ENCODE measurements at places on chromosomes 12 and 14.

DNA sequence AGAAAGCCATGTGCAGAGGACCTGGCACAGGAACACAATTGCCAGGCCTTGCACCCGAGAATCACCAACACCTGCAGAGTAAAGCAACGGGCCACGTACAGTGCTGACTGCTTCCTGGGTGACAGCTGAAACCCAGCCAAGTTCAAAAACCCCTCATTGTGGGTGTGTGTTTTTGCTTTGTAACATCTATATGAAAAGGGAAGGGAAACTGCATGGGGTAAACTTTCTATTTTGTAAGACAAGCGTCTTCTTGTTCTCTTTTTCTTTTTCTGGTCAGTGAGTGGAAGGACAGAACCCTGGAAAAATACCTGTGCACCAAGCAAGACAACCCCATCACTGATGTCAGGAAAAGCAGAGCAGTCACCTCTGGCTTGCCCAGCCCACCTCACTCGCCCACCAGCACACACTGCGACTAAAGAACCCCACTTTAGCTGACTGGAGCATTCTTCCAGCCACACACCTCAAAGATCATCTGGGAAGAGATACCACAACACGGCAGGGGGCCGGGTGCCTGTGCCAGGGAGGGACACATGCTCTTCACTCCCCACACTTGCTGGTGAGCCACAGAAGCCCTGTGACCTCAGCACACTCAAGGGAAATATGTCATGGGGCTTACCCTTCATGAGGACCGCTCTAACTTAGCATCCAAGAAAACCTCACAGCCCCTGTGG lies 172.3 kb downstream of the NDUFA12 start:
- peak; percentile 22 for DNase-seq

DNA sequence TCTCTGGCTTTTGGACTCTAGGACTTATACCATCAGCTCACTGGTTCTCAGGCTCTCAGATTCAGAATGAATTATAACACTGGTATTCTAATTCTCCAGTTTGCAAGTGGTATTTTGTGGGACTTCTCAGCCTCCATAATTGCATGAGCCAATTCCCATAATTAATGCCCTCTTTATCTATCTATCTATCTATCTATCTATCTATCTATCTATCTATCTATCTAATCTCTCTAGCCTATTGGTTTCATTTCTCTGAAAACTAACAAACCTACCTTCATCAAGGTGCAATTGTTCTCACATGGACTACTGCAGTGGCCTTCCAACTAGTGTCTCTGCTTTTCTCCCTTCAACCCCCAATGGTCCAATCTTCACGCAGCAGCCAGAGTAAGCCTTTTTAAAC lies 507.4 kb downstream of the ETNK1 start:
- DNase-seq = no peak

DNA sequence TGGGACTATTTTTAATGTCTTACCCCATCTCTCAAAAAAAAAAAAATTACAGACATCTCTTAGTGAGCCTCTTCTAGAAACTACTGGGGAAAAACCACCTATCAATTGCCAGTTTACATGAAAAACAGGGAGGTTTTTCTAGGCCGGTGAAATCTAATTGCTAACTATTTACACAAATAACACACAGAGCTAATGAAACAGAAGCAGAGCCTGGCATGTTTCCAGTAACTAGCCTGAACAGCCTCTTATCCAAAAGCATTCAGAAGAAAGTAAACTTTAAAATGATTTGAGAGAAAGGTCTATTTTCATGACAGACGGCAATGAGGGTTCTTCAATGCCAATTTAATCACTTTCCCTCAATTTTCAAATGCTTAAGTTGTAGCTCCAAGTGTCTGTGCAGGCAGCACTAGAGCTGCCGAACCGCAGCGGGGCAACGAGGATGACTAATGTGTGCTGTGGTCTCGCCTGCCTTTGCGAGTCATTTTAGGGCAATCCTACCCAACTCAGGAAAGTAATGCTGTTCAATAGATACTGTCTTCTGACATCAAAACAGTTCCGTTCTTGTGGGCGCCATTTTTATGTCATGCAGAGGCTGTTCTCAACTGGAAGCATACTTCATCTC lies 84.6 kb downstream of the SETD3 start:
- DNase-seq = no peak

DNA sequence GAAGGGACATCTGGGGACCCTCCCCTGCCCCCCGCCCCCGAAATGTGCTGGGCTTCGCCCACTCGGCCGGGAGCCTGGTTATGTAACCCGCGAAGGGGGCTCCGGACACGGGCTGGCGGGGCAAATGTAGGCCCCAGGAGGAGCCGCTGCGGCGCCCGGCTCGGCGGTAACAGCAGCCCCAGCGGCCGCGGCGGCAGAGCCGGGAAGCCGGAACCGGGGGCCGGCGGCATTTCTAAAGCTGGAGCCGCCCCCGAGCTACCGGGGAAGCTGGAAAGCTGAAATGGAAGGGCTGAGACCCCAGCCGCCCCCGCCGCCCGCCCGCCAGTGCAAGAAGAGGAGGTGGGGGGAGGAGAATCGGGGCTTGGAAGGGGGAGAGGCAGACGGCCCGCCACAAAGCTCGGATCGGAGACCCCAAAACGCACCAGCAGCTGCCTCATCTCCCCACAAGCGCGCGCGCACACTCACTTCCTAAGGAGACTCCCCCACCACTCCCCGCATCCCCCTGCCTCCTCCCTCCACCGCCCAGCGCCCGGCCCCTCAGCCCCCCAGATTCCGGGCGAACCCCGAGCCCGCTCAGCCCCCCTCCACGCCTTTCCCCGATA lies 1.5 kb downstream of the KDM2B start:
- DNase-seq = no peak

DNA sequence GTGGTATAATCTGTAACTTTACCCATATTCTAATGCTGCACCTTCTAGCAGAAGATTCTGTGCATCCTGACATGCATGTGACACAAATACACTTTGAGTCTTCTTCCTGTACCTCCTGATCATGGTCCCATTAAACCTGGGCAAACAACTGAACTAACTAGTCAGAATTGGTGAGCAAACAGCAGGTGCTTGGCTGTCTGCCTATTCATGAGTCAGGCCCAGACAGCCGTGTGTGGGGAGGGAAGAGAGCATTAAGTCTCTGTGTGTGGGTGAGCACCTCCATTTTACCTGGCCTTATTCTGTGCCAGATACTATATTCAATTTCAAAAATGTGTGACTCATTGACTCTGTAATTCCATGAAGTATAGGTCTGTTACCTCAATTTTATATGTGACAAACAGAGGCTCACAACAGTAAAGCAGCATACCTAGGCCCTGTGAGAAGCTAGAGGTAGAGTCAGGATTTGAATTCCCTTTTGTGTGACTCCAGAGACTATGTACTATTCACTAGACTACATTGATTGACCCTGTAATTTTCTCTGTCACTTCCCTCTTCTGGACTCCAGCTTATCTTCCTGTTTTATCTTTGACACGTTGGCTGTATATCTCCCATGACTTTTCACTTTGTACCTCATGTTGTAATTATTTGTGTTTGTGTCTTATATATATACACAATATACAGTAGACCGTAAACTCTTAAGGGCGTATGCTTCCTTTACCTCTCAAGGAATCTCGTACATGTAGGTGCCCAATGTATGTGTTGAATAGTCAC lies 32.2 kb downstream of the SUSD6 start:
- DNase-seq = no peak

GRCh38 chr12:132359971-132360370 lies 30.6 kb upstream of the GALNT9 start:
- DNase-seq = no peak

GRCh38 chr14:58071341-58071740 lies 80.7 kb downstream of the ARMH4 start:
- no peak for DNase-seq

- no peak for DNase-seq
Observed at GRCh38 chr14:95095996-95096395, 61.3 kb downstream of the DICER1 start.

DNA sequence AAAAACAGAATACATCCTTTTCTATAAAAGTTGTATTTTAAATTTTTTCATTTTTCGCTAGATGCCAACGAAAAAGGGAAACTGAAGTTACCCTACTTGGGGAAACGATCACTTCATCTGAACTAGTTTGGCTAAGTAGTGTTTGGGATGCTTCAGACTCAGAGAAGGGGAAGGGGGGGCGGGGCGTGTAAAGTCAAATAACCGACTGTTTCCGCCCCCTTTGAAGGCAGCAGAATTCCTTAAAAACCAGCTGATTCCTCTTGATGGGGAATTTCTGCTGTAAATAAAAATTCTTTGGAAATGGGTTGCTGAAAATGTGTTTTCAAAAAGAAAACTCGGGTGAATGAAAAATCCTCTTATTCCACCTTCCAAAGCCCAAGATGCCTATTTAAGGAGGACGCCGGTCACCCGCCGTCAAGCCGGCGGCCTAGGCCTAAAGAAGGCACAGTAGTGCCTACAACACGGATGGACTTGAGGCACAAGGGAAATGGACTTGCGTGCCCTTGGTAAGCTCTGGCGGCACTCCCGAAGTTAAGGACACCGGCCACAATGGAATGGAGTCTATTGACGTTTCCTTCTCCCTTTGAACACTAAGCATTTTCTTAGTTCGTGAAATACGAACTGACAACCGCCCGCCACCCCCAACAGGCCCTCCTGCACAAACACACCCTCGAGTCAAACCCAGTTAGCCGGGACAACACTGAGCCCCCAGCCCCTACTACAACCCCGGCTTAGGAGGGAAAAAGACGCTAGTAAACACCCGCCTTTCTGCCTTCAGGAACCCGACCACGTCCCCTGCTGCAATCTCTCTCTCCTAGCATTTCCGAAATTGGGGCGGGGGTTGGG lies 1.9 kb downstream of the ATXN2 start:
- no peak for DNase-seq

- DNase-seq = no peak
Observed at GRCh38 chr14:48333221-48333920, 658.0 kb upstream of the MDGA2 start.

DNA sequence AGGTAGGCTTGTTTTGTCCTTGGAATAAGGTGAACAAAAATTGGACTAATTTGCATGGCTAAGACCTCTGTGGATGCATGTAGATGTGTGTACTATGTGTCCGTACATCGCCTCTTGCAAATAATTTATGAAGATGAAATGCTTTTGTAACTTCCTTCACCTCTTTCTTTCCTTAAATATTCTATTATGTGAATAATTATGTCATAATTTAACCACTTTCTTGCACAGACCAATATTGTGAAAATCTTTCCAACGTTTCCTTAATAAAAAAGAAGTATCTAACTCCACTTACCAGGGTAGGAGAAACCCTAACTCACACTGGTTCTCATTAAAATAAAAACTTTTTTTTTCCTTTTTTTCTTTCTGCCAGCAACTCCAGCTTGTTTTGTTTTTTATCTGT lies 4.0 kb downstream of the NANOG start:
- no peak for DNase-seq

GRCh38 chr14:99134516-99135046 lies 137.4 kb downstream of the BCL11B start:
- no peak for DNase-seq

GRCh38 chr14:53011053-53011462 lies 60.2 kb upstream of the FERMT2 start:
- no peak for DNase-seq

DNA sequence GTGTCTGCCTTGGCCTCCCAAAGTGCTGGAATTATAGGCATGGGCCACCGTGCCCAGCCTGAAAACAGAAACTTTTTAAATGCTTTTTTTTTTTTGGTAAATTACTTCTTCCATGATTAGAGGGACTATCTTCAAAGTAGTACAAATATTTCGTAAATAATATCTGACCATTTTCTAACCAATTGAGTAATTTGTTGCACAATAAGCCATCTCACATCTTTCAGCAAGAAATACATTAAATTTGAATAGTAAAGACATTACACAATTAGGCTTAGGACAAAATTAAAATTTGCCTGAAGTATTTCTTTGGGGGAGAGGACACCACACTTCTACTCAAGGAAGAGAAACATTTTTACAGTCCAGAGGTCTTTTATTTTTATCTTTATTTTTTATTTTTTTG lies 84.7 kb upstream of the STRN3 start:
- no peak for DNase-seq

- DNase-seq = no peak
Observed at GRCh38 chr12:89959179-89959578, 250.5 kb upstream of the ATP2B1 start.

DNA sequence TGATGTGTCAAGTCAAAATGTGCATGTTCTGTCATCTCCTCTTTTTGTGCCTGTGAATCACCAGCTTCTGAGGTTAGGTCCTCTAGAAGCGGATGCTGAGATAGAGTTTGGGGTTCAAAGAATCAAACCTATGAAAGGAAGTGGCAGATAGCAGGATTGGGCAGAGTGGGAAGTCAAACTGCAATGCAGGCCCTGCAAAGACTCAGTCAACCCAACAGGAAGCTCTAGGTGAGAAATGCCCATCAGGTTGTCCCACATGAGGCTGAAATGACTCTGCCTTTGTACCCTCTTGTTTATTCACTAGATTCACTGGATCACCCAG lies 4.5 kb upstream of the MIA2 start:
- no peak for DNase-seq

- no peak for DNase-seq
Observed at GRCh38 chr12:644818-645552, 18.3 kb downstream of the NINJ2 start.

DNA sequence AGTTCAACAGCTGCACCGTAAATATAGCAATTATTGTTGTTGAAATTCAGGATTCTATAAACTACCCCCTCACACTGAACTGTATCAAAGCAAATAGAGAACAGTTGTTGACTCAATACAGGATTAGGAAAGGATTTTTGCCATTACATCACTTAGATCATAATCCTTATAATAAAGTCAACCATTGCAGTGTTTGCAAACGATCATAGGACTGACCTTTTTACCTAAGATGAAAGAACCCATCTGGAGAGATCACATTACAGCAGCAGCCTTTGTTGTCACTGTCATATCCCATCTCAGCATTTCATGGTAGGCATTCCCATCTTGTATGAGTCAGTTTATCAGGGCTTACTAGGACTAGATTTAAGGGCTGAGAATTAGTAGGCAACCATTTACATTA lies 96.1 kb downstream of the IPO8 start:
- DNase-seq = no peak

- no peak for DNase-seq
Observed at GRCh38 chr14:42222924-42223471, 616.3 kb downstream of the LRFN5 start.

DNA sequence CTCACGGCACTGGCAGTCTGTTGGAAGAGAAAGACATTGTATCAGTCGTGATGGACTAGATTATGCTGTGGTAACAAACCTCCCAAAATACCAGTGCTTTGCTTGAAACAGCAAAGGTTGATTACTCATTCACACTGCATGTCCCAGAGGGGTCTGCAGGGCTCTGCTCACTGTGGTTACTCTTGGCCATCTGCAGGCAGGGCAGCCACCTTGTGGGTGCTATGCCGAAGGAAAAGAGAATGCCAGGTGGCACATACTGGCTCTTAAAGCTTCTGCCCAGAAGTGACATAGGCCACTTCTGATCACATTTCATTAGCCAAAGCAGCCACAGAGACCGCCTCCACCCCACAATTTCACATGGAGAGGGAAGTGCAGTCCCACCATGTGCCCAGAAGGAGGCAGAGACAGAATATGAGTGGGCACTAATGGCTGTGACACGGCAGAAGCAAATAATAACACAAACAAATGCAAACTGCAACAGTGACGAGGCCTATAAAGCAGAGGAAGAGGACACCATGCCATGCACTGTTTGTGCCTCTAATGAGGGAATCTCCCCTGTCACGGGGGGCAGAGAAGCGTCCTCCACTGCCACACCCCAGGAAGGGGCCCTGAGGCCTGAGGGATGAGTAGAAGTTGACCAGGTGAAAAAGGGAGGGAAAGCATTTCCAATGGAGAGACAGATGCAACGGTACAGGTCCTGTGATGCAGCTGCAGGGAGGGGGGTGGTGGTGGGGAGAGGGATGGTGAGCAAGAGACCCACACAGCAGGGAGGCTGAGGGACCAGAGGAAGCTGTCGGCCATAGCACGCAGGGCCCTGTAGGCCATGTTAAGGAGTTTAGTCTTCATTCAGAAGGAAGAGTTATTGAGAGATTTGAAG lies 51.7 kb upstream of the KICS2 start:
- no peak for DNase-seq
